A549 treated with Mapracorat at 1 μM for 4 hours (cell line): ENCODE measurements at places on chromosomes 6 and 20. TPM values are rescaled to one million over a fixed set of nuclear protein-coding genes. Genes with fewer than 3 reads are reported as not detected.

RBBP8NL gene
- total RNA-seq: 0.52 to 1.0 TPM (median 0.73 TPM) in 5 replicates

NINL gene
- 11.6 to 17.2 TPM (median 15.1 TPM) in 5 replicates for total RNA-seq

MDFI gene
- total RNA-seq: 0.33 to 1.2 TPM (median 0.85 TPM) in 5 replicates

C4B gene
- 0.69 to 1.5 TPM (median 1.3 TPM) in 5 replicates for total RNA-seq

TAGAP gene
- total RNA-seq: not detected in 5 replicates

EPPIN gene
- not detected in 5 replicates for total RNA-seq

NRSN1 gene
- total RNA-seq: not detected in 5 replicates

ESR1 gene
- 0.02 TPM in 1 of 5 replicates, not detected in the others for total RNA-seq

RNF39 gene
- total RNA-seq: not detected in 5 replicates

WRNIP1 gene
- total RNA-seq: 32.9 to 38.8 TPM (median 37.2 TPM) in 5 replicates

C20orf202 gene
- total RNA-seq: 0.22 TPM in 1 of 5 replicates, not detected in the others
